Activated CD4-positive, alpha-beta T cell treated with anti-CD3 and anti-CD28 coated beads for 4 hours (primary cell): ENCODE measurements at places on chromosomes 6 and 20.

DNA sequence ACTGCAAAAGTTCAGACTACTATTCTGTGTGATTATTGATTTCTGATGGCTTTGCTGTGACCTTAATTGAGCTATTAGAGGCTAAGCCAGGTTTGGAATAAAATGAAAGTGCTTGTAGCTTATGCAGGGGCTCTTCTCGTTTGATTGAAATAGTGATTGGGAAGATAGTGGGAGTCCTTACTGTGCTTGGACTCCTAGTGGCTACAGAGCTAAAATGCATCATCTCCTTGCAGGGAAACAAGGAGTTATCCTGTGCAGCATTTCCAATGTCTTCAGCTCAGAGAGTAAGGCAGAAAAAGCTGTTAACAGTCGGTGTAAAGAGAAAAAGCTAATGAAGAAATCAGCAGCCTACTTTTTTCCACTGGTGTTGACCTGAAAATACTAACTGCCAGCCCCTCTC lies 173.5 kb downstream of the SLC35F1 start:
- no peak for DNase-seq

- DNase-seq: no peak
Observed at GRCh38 chr20:57524511-57525176, at the start of gene CTCFL. CTCFL (minus strand) TSS chr20:57525140; CDS start chr20:57524205, 935 bp downstream.

DNA sequence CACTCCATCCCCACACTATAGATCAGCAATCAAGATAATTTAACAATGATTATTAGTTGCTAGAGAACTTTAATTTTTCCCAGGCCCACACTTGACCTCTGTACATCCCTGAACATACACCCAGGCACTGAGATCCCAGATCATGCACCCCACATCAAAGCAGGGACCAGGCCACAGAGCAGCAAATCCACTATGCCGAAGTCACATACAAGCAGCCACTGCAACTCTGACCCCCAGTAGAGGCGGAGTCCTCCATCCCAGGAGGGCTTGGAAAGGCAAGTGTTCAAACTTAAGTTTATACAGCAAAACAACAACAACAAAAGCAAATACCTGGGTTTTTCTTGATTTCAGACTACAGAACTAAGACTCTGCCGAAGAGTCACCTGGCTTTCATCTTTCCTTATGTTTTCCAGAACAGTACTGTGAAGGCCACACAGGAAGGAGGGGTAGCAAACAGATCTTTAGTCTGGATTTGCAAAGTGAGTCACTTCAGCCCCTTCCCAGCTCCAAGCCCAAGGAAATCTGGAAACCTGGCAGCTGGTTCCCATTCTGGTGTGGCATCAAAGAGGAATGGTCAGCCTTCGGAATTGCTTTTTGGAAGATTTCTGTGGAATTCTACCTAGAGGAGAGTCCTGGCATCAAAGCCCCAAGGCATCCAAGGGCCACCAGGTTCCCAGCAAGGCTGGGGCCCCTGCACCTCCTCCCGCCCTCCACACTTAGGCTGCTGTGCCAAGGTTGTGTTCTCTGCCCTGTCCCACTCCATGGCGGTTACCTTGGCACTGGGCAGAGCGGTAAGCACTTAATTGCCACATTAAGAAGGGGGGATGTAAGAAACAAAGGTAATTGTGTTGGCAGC lies 7.3 kb downstream of the JAG1 start:
- no peak for DNase-seq

DNA sequence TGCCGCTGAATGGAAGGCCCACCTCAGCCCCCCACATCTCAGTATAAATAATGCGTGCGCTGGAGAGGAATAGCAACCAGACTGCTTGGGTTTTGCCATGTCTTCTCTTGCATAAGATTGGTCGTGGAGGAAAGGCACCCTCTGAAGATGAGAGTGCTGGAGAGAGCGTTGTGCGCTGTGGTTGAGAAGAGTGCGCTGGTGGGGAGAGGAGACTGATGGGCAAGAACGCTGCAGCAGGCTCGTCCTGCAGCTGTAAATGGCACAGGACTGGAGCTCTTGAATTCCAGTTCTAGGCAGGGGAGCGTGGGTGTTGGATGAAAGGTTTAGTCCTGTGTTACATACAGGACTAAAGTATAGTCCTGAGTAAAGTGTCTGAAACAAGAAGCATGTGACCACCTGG lies 51.5 kb downstream of the RPRD1B start:
- DNase-seq: no peak

DNA sequence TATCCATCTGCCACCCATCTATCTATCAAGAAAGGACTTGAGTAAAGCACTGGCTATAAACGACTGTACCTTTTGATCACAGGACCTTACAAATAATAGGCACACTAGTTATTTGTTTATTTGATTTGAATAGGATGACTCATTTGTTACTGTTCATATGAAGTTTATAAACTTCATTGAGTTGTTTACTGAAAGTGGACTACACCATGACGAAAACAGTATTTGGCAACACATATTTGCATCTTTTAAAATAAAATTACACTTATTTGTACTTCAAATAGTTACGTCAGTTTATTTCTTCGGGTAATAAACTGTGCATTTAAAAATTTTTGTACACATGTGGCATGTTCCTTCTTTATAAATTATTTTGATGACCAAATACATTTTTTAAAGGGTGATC lies 133.0 kb downstream of the OGFRL1 start:
- no peak for DNase-seq

DNA sequence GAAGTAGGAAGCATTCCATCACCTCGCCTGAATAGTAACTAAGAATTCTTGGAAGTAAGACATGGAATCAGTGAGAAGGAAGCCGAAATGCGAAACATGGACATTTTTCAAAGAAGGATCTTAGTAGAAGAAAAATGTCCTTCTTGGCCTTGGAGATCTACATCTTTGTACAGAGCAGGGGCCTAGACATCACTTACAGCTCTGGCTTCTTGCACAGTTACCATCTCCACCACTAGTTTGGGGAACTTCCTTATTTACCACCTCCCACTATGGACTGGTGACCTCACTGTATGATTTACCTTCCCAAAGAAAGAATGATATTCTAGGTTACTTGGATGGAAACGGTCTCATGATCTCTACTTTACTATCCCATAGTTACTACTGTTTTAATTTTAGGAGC lies 15.7 kb downstream of the CASS4 start:
- DNase-seq: no peak

DNA sequence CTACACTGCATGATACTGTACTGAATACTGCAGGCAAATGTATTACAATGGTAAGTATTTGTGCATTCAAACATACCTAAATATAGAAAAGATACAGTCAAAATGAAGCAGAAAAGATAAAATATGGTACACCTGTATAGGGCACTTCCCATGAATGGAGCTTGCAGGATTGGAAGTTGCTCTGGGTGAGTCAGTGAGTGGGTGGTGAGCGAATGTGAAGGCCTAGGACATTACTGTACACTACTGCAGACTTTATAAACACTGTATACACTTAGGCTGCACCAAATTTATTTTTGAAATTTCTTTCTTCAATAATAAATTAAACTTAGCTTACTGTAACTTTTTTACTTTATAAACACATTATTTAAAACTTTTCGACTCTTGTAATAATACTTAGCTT lies 213.1 kb downstream of the ATXN1 start:
- DNase-seq: no peak

DNA sequence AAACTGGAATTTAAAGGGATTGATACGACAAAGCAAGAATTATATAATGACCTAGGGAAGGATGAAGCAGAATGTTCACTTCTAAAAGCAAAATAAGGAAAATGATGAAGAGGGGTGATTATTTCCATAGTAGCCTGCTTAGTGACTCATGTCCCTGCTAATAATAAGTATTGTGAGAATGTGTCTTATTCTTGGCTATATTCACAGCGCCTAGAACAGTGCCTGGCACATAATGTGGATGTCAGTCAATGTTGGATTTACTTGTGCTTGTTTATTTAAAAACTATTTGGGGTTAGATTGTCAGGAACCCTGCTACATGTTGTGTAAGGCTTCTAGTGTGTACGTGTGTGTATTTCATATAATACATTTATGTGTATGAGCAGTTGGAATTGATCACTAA lies 85.1 kb downstream of the ZFAND3 start:
- DNase-seq: no peak

- DNase-seq: no peak
Observed at GRCh38 chr6:45724511-45724910, 291.1 kb downstream of the CLIC5 start.

- no peak for DNase-seq
Observed at GRCh38 chr20:38975539-38976120, 13.5 kb downstream of the DHX35 start.

- no peak for DNase-seq
Observed at GRCh38 chr20:54717983-54718382, 242.6 kb downstream of the DOK5 start.

GRCh38 chr20:53874104-53874503 lies 196.3 kb downstream of the BCAS1 start:
- no peak for DNase-seq

GRCh38 chr20:45235995-45236394 lies 14.8 kb downstream of the SEMG2 start:
- no peak for DNase-seq

- DNase-seq: no peak
Observed at GRCh38 chr20:20480126-20480525, 112.2 kb downstream of the INSM1 start.

DNA sequence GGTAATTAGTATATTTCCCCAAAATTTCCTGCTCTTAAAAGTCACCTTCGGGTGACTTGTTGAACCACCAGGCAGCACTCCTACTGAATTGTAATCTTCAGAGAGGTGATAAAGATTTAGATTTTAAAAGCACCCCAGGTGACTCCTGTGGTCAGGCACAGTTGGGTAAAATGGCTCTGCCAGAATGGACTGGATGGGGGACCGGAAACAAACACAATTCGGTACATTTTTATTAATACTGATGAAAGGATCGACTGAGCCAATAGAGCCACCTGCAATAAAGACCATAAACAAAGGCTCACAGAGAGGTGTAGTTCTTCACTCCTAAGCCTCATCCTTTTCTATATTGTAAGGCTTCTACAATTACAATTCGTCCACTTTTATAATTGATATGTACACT lies 19.6 kb upstream of the FAM83C start:
- DNase-seq: no peak

GRCh38 chr6:151387175-151387970 lies 4.0 kb downstream of the ZBTB2 start:
- no peak for DNase-seq

DNA sequence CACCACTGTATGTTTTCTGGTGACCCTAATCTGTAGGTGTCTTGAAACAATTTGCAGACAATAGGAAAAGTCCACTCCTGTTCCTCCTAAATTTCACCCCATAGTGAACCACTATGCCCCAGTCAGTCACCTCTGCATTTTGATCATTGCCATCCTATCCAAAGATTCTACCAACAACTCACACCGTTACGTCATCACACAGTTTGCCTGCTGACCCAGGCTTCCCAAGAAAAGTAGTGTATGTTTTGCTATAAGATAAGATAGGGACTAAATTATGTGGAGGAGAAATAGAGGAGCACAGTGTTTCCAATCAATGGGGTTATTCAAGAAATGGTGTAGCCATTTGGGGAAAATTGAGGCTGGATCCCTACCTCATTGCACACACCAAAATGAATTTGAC lies 58.8 kb downstream of the GNAS start:
- DNase-seq: no peak

- DNase-seq: no peak
Observed at GRCh38 chr6:117025310-117025709, 148.3 kb downstream of the RFX6 start.

DNA sequence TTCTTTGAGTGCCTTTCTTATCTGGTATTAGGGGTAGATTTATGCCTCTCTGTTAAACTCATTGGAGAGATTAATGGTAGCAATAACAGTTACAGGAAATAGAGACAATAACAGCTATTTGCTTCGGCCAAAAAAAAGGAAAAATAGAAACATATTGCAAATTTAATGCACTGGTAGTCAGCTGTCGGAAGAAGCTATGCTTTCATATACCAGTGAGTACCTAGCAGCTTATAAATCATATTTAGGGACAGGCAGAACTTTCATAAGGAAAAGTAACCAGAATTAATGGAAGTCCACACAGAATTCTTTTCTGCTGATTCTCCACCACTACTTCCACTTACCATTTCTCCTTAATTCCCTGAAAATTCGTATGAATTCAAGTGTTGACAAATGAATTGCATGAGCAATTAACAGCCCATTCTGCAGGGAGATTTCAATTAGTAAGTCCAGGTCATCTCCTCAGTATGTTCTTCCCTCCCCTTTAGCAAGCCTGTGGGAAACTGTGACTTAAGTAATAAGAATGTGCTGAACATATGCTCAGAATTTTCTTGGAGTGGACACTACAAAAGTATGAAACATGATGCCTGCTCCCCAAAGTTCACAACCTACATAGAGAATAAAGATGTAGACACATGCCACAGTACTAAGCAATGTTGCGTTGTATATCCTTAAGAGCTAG lies 196.7 kb upstream of the KCNQ5 start:
- no peak for DNase-seq

GRCh38 chr6:8855411-8855810 lies 420.1 kb upstream of the SLC35B3 start:
- DNase-seq: no peak

- no peak for DNase-seq
Observed at GRCh38 chr6:27672113-27672799, 199.4 kb upstream of the ZNF184 start.

GRCh38 chr20:33781133-33781532 lies 30.0 kb upstream of the CHMP4B start:
- no peak for DNase-seq

GRCh38 chr20:54063580-54063979 lies 6.8 kb downstream of the BCAS1 start:
- DNase-seq: no peak

- DNase-seq: no peak
Observed at GRCh38 chr20:11197851-11198250, 524.1 kb upstream of the JAG1 start.

- DNase-seq: no peak
Observed at GRCh38 chr20:42406826-42407225, 782.9 kb downstream of the PTPRT start.

DNA sequence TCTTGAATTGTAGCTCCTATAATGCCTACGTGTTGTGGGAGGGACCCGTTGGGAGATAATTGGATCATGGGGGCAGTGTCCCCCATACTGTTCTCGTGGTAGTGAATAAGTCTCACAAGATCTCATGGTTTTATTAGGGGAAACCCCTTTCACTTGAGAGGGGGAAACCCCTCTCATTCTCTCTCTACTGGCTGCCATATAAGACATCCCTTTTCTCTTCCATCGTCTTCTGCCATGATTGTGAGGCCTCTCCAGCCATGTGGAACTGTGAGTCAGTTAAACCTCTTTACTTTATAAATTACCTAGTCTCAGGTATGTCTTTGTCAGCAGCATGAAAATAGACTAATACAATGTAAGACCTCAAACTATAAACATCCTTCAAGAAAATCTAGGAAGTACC lies 23.1 kb downstream of the PAQR8 start:
- DNase-seq: no peak
